ENCODE measurements at places on chromosomes 5 and 9. TPM values are rescaled to one million over a fixed set of nuclear protein-coding genes. Genes with fewer than 3 reads are reported as not detected.

Gene KIF27
- total RNA-seq: 3.5 TPM

Gene RNF183
- total RNA-seq: not detected

Gene LRRTM2
- total RNA-seq: 0.11 TPM

Gene ZNF169
- 0.54 TPM for total RNA-seq

Gene CAVIN4
- 1.9 TPM for total RNA-seq

Gene PTAR1
- 57.9 TPM for total RNA-seq

Gene FBXL7
- 8.7 TPM for total RNA-seq

Gene ZNG1C
- total RNA-seq: 11.4 TPM

Gene GFI1B
- total RNA-seq: not detected

Gene GAS1
- total RNA-seq: 29.7 TPM

Gene AQP3
- total RNA-seq: not detected

Gene SPATA31A3
- total RNA-seq: not detected

Gene MARCOL
- not detected for total RNA-seq

Gene ANKRD34B
- total RNA-seq: not detected
